ENCODE measurements at places on chromosomes 5 and 9.

DNA sequence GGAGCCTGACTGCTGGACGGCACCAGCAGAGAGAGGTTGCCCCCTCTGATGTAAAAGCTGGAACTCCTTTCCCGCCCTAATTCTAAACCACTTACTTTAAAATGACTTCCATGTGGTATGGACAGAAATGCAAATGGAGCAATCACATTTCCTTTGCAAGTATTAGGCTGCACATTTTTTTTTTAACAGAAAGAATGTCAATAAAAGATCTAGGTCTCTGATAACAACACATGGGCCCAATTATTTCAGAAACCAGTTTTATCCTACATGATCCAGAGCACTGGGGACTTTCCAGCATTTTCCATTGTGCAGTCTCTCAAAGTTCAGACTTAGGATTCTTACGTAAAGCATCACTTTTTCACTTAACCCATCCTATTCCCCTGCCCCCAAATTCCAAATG is 203.7 kb downstream of the NXNL2 start:
- peak; percentile 73 for DNase-seq

- no peak for DNase-seq
These were observed 29.6 kb downstream of the MLLT3 start for GRCh38 chr9:20592673-20593072.

DNA sequence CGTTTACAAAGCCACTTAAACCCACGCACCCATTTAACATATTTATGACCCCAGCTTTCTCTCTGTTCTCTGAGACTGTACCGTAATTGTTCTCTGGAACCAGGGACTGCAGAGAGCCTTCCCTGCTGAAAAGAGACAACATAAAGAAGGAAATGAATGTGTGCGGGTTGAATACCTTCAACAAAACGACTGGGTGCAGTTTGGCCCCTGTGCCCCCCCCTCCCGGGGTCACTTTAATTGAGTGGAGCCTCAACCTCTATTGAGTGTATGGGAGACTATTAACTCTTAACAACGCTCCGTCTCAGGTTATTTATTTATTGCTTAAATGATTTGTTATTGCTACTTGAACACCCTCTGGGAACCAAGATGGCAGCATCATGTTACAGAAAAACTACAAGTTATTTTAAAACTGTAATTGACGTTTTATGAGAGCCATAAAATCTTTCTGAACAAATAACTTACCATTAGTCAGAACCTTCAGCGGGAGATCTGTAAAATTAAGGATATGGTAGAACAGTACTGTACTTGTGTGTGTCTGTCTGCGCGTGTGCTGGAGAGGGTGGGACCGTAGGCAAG is 70.6 kb downstream of the GAS1 start:
- no peak for DNase-seq

GRCh38 chr5:134432174-134432573 is 20.5 kb upstream of the CDKN2AIPNL start:
- DNase-seq = no peak

DNA sequence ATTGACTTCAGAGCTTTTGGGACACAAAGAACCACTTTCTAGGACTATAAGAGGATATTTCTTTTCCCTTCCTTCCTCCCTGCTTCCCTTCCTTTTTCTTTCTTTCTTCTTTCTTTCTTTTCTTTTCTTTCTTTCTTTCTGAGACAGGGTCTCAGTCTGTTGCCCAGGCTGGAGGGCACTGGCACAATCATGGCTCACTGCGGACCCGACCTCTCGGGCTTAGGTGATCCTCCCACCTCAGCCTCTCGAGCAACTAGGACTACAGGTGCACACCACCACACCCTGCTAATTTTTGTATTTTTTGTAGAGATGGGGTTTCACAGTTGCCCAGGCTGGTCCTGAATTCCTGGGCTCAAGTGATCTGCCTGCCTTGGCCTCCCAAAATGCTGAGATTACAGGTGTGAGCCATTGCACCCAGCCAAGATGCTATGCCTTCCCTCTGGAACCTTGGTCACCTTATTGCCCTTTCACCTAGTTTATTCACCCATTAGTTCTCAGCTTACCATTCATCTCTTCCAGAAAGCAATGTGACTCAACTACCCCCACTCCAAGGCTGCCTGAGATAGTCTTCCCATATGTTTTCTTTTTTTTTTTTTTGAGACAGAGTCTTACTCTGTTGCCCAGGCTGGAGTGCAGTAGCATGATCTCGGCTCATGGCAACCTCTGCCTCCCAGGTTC is 10.1 kb downstream of the PLIN2 start:
- DNase-seq = no peak

- DNase-seq = no peak
These were observed 19.1 kb downstream of the LHX3 start for GRCh38 chr9:136185596-136186366.

GRCh38 chr9:109416135-109416706 is 81.9 kb downstream of the PTPN3 start:
- DNase-seq = no peak

- peak; percentile 43 for DNase-seq
These were observed 5.9 kb upstream of the CFAP90 start for GRCh38 chr5:7856855-7857254.

GRCh38 chr5:3182133-3182876 is 413.3 kb upstream of the IRX1 start:
- DNase-seq = no peak

GRCh38 chr9:34256104-34256503 is 73.0 kb downstream of the KIF24 start:
- no peak for DNase-seq

GRCh38 chr5:135100011-135100410 is 66.0 kb upstream of the PITX1 start:
- no peak for DNase-seq

- DNase-seq = peak; percentile 32
These were observed 529 bp downstream of the CSNK1A1 start for GRCh38 chr5:149550594-149551226.

DNA sequence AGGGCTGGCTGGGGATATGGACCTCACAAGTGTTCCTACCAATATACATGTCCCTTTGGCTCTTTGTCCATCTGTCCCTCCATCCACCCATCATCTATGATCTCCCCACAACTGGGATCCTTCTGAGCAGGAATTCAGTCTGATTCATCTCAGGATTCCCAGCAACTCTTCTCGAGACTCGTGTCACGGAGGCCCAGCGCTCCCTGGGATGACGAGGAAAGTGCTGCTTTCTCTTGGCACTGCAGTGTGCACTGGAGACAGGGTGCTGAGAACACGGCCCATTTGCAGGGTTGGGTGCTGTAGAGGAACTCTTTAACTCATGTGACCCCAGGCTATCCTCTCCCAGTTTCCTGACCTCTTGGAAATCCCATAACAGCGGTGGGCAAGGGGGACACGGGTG is 72.9 kb downstream of the ANGPTL2 start:
- no peak for DNase-seq

- DNase-seq = peak; percentile 28
These were observed 108.6 kb downstream of the PHF2 start for GRCh38 chr9:93684806-93685543.

GRCh38 chr5:100505984-100506670 is 29.0 kb upstream of the FAM174A start:
- peak; percentile 32 for DNase-seq

GRCh38 chr9:93459432-93459847 is 6.1 kb upstream of the FAM120AOS start:
- DNase-seq = no peak

- no peak for DNase-seq
These were observed 34.2 kb downstream of the C9orf50 start for GRCh38 chr9:129586685-129587084.

DNA sequence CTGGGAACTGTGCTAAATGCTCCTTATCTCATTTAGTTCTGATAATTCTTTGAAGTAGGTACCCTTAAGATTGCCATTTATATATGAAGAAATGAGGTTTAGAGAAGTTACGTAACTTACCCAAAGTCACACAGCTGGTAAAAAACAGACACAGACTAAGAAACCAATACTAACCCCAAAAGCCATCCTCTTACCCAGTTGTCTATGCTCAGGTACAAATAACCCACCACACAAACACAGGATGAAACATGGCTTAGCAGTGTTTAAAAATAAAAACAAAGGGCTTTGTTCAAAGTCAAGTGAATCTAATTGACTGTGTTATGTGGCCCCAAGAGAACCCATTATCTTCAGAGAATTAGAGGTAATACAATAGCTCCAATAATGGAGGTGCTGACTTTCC is 37.0 kb upstream of the IL7R start:
- no peak for DNase-seq

DNA sequence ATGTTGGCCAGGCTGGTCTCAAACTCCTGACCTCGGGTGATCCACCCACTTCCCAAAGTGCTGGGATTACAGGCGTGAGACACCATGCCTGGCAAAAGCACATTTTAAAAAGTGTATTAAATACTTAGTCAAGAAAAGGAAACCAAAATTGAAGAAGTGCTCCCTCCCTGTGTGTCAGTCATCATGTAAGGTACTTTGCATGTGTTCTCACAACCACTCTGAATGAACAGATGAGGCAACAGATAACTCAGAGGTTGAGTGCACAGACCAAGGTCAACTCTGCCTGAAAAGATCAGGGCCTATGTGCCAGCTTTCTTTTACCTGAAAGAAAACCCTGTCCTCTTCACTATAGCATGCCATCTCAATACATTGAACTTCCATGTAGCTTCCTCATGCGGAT is 289.7 kb downstream of the MRPS30 start:
- DNase-seq = no peak

DNA sequence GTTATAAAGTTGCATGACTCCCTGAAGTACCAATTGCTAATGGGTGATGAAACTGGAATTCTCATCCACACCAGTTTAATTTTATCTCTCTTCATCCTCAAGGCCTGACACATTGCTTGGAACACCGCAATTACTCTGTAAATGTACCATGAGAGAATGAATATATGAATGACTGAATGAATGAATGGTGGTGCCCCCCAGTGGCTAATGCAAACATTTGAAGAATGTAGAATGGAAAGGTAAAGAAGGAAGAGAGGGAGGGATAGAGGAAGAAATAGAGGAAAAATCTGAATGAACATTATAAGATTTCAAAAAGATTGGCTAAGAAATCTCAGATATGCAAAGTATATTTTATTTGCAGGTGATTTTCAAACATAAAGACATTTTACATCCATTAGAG is 13.1 kb downstream of the PAPPA start:
- no peak for DNase-seq

- DNase-seq = no peak
These were observed 58.4 kb upstream of the IL17B start for GRCh38 chr5:149437391-149438040.

- DNase-seq = peak; percentile 65
These were observed 3.9 kb upstream of the BARX1 start for GRCh38 chr9:93958819-93959682.

GRCh38 chr5:64074533-64074932 is 91.1 kb upstream of the RNF180 start:
- peak; percentile 61 for DNase-seq

DNA sequence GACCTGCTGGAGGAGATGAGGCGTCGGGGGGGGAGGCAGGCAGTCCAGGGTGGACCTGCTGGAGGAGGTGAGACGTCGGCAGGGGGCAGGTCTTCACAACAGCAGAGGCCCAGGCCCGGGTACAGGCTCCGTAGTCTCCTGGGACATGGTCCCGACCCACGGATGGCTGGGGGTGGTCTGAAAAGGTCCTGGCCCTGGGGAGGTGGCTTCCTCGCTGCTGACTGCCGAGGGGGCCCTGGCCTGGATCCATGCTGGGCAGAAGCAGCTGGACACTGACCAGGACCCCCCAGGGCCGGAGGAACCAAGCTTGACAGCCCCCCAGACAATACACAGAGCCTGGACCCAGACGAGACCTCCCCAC is 8.5 kb downstream of the EGFL7 start:
- no peak for DNase-seq

DNA sequence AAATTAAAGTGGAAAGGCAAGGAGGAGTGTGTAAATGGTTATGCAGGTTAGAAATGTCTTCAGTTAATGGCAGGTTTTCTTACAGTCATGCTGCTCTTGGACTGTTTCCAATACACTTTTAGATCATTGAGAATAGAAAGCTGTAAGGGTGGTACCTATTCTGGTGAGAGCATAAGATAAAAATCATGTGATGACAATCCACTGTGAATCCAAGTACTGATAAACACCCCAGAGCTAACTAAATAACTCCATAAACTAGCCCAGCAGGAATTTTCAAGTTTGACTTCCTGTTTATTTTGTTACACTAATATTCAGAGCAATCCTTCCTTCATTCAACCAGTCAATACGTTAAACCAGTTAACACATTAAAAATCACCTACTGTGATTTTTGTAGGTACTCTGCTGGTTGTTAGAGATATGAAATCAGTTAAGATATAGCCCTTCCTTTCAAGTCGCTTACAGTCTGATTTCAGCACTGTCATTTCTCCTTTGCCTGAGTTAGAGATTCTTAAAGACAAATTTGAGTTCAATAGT is 22.6 kb downstream of the VCAN start:
- no peak for DNase-seq

DNA sequence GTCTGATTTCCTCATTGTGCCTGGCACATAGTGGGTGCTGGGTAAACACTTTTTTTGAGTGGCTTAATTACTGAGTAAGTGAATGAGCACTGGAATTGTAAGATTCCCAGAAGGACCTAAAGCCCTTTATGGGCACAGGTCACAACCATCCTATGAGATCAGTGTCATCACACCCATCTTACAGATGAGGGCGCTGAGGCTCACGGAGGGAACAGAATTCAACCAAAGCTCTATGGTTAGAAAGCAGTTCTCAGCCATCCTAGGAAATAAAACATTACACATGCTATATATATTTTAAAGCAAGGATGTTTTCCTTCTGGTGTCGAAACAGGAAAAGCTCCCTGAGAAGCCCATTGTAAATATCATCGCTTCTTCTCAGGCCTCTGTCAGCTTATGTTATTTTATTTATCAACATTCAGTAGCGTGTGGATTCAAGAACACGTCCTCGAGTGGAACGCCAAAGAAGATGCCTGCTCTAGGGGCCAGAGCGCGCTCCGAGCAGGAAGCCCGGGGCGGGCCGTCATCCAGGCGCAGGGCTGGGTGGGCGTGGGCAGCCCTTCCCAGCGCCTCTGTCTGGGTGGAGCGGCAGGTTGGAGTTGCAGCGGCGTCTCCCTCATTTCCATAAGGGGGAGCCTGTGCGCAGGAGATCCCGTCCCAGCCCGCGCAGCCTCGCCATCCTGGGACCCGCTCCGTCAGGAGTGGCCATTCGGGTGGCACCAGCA is 155.8 kb upstream of the SMIM23 start:
- peak; percentile 71 for DNase-seq

- DNase-seq = no peak
These were observed 76.1 kb upstream of the ADAMTS2 start for GRCh38 chr5:179421144-179421901.

DNA sequence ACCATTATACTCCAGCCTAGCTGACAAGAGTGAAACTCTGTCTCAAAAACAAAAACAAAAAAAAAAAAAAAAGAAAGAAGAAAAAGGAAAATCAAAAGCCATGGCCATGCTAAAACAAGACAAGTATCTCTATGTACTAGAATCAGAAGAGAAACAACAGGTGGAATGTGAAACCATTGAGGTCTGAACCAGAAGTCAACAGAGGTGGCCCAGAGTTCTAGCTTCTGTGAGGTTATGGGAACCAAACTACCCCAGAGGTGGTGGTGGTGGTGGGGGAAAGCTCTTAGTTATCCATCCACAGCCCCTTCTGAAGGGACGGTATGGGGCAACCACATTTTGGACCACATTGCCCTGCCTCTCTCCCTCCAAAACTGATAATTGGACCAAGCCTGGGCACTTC is 59.5 kb upstream of the ZNF366 start:
- no peak for DNase-seq

- DNase-seq = no peak
These were observed 5.0 kb downstream of the FAM163B start for GRCh38 chr9:133604214-133604613.

Measured in AG20443 (cell line).